ENCODE measurements at places on chromosomes 3 and 15.

DNA sequence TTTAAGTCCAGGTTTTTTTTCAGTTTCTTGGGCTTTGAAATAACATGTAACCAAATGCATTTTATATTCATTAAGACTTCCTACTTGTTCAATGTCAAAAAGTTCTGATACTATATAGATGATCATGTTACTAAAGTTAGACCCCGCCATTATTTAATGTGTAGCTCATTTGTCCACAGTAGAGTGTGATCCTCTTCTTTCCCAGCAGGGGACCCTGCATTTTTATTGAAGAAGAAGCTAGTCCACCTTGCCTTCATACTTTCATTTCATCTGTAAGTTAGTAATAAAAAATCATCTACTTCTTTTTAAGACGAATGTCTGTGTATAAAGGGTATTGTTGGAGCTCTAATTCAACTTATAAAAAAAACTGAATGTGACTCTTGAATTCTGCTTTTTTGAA lies 404.6 kb downstream of the SI start:
- no peak for ATAC-seq

DNA sequence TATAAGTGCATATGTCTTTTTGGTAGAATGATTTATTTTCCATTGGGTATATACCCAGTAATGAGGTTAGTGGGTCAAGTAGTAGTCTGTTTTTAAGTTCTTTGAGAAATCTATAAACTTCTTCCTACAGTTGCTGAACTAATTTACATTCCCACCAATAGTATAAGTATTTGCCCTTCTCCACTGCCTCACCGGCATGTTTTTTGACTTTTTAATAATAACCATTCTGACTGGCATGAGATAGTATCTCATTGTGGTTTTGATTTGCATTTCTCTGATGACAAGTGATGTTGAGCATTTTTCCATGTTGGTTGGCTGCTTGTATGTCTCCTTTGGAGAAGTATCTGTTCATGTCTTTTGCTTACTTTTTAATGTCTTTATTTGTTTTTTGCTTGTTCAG lies 94.1 kb upstream of the TP63 start:
- ATAC-seq: no peak

DNA sequence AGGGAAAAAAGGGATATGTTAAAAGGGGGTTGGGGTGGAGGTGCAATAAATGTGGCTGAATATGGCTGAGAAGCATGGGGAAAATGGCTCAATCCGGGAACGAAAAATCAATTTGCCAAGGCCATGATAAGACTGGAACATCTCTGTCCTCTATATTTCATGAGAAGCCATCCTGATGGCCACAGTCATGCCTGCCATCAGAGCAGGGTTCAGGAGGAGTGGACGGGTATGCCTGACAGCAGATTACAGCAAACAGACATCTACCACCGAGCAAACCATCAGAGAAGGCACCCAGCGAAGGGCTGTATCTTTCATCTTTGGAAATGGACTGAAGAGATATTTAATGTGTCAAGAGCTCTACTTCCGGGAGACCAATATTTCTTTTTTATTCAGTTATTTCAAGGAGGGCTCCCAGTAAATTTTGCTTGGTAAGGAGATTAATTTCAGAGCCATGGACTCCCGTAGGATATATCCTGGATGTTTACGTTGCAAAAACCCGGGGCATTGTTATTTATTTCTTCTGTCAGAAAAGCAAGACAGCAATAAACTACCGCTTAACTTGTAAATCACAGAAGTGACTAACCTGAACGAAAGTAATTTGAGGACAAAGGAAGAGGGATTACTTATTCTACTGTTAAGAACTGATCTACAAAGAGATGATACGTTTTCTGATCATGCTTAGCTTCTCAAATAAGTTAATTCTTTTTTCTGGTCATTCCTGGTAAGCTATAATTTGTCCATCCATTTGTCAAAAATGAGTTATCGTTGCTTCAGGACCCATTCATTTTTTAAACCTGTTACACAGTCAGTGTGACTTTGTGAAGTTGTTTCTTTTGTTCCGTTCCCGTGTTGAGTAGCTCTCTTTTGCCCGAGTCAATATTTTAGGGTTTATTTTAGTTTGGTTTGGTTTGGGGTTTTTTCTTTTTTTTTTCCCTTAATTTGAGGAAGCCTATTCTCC lies 80.6 kb upstream of the CHD2 start:
- no peak for ATAC-seq

DNA sequence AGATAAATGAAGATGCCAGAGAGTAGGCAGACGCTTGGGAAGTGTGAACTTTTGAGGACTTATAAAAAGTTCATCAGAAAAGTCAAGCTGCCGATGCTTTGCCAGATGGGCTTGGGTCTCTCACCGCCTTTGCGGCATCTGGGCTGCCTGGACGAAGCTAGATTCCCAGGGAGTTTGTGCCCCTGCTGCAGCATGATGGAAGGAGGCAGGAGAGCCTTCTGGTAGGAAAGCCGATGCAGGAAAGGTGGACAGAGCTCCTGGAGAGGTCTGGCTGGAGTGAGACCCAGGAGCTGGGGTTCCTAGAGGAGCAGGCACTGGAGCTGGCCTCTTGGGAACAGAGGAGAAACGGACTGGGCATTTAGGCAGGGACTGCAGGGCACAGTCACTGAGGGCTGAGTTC lies 51.9 kb upstream of the ATP2B2 start:
- no peak for ATAC-seq

GRCh38 chr3:157061265-157061664 lies 98.7 kb downstream of the CCNL1 start:
- no peak for ATAC-seq

- ATAC-seq: no peak
Observed at GRCh38 chr15:55589287-55589686, 1.1 kb upstream of the PYGO1 start.

DNA sequence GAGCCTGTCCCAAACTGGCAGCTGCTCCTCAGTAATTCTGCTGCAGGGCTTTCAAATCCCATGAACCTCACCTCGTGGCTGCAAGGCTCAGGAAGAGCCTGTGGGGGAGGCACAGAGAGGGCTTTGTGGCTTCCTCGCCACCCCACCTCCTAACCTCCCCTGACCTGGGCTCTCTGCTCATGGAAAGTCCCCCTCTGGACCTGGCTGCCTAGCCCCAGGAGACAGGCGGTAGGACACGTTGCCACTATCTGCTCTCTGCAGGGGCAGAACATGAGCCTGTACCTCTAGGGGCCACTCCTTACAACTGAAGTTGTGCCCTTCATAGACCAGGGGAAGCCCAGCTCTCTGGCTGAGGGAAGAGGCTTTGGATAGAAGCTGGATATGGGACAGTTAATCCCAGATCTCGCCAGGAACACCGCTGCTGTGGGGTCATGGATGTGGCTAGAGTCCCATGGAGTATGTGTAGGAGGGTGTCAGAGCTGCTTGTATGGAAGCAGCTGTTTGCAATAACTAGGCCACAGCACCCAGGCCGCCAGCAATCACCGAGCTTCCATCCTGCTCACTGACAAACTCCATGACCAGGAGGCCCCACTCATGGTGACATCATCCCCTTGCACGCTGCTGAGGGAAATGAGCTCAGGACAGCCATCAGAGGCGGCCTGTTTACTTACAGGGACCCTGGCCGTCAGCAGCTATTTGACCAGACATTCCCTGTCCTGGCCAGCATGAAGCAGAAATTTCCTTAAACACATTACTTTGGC lies 34.0 kb upstream of the CILP start:
- peak; percentile 83 for ATAC-seq

GRCh38 chr3:11005686-11006256 lies 13.2 kb downstream of the SLC6A1 start:
- no peak for ATAC-seq

GRCh38 chr3:197528190-197528589 lies 27.6 kb downstream of the BDH1 start:
- no peak for ATAC-seq

DNA sequence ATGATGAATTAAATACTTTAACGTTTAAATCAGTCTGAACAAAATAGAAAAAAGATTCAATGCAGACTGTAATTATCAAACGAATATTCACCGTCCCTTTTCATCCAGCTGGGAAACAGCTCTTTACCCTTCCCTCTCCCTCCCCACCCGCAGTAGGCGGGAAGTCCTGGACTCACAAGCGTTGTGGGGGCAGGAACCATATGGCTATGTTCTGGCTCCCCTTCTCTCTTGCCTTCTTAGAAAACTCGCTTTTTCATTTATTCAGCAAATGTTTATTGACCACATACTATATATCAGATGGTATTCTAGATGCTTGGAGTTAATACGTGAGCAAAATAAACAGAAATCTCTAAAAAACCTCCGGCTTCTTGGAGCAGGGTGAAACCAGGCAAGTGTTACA lies 715 bp upstream of the SCAPER start:
- ATAC-seq: no peak

- ATAC-seq: no peak
Observed at GRCh38 chr15:74604983-74605794, 10.4 kb upstream of the CLK3 start.

DNA sequence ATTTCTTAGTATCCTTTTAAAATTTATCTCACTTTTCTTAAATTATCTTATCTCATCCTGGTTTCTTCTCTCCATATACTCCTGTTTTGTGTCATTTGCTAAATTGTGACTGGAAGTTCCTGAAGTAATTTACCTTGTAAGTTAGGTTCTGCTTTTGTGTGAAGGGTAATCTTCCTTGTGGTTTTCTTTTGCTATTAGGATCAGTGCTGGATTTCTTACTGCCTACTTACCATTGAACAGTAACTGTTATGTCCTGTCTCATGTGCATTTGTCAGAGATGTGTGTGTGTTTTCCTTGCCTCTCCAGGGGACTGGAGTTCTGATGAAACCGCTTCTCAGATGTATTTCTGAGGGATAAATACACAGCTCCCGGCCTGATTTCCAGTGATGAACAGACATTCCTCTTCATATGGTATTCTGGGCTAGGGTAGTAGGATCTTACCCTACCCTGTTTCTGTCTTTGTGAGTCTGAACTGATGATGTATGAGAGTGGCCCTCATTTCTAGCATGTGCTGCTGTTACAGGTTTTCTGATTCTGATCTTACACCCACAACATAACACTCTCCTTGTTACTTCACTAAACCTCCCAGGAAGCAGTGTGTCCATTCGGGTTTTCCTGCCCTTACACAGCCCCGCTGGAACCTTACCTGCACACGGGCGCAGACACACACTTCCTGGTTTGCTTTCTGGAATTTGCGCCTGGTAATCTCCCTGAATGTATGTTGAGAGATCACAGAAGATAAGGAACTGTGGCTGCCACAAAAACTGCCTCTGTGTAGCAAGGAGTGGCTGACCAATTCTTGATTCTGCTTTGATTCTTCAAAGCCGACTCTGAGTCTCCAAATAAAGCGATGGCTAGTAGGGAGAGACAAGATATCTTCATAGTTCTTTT lies 14.7 kb downstream of the PAK2 start:
- ATAC-seq: no peak

DNA sequence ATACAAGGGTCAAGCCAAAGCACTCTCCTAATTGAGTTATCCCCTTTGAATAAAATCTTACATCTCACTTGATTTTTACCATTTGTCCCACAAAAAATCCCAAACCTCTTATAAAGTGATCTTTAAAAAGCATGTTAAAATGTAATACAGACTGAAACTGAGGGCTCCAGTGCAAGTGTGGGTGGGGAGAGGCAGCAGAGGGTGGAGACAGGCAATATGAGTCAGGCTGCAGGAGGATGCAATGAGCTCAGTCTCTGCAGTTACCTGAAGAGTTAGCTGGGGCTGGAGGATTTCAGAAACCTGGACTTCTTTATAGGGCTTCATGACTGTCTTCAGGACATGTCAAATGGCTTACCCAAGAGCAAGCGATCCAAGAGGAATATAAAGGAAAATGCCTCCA lies 14.2 kb upstream of the COLQ start:
- no peak for ATAC-seq

DNA sequence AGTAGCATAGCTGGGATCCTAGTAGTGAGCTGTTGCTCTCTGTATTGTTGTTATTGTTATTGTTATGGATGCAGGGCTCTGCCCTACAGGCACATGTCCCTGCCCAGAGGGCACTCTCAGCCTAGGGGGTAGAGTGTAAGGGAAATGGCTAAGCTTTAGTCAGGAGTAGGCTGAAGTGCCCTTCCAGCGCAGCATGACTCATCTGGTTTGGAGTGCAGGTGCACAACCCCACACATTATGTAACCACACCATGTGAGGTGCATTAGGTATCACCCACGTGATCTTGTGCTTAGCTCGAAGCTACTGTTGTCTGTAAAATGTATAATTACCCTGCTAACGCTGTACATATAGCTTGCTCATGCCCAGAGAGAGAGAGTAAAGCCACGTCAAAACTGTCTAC lies 48.3 kb upstream of the TIPARP start:
- ATAC-seq: no peak

- peak; percentile 40 for ATAC-seq
Observed at GRCh38 chr3:183178833-183179549, 16.5 kb upstream of the LAMP3 start.

DNA sequence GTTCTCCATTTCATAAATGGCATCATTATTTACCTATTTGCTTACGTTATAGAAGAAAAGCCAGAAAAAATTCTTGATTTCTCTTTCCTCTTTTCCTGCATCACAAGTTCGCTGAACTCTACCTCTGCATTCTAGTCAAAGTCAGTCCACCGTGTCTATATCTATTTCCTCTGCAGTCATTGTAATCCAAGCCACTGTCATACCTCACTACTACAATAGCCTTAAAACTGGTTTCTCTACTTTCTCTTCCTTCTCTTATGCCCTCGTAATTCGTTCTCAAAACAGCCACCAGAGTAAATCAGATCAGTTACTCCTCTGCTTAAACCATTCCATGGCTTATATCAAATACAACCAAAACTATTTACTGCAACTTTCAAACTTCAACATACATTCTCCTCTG lies 13.4 kb upstream of the FAM81A start:
- no peak for ATAC-seq

- ATAC-seq: no peak
Observed at GRCh38 chr15:48759921-48760320, 50.9 kb downstream of the CEP152 start.

DNA sequence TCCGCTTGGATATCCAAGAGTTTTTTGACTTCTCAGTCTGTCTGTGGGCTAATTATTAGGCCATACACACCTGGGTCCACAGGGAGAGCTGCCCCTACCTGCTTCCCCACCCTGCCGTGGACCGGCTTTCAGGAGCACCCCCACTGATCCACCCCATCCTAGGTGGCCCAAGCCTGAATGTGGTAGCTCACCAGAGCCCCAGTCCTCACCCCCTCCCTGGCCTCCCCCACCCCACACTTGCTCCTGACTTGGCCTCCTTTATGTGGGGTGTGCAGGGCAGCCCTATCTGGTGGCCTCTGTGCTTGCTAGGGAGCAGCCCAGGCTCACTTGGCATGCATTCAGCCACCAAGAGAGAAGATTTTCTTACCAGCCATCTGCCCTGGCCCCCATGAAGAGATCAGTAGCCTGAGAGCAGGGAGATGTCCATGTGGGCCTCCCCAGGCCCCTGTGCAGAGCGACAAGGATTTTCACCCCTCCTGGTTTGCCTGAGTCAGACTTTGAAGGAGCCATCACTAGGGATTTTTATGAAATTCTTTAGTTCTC lies 11.2 kb downstream of the LRRK1 start:
- ATAC-seq: no peak

- no peak for ATAC-seq
Observed at GRCh38 chr3:150132101-150132749, 161.5 kb upstream of the PFN2 start.
